ENCODE measurements at places on chromosomes 12 and 14.

GRCh38 chr12:28865776-28866175 is 283.3 kb upstream of the FAR2 start:
- no peak for DNase-seq

DNA sequence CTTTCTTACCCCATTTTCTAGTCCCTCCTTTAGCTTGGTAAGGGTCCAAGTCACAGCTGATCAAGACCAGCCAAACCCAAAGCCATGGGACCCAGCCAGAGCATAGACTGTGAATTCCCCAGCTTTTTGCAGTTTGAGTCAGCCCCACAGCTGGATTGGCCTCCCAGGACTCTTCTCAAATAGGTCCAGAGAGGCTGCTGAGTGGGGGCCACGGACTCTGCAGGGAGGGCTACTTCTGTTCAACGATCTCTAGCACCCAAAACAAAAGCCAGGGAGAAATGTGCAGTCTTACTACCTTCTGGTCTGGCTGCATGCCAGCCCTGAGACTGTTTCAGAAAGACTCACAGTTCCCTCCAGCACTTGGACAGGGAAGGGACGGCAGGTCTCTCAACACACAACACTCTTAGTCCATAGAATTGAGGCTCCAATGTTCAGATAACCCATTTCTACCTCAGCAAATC is 1.6 kb downstream of the VDR start:
- no peak for DNase-seq

- no peak for DNase-seq
Measured at GRCh38 chr14:66643344-66643743, 135.4 kb downstream of the GPHN start.

DNA sequence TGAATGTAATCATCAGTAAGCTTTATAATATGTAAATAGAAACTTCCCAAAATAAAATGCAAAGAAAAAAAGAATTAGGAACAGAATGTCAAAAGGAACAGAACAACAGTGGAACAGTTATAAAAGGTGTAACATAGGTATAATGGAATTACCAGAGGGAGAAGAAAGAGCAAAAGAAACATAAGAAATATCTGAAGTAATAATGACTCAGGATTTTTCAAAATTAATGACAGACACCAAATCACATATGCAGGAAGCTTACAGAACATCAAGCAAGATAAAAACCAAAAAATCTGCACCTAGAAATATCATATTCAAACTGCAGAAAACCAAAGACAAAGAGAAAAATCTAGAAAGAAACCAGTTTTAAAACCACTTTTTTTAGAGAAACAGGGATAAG is 36.1 kb downstream of the TMEM116 start:
- DNase-seq = no peak

DNA sequence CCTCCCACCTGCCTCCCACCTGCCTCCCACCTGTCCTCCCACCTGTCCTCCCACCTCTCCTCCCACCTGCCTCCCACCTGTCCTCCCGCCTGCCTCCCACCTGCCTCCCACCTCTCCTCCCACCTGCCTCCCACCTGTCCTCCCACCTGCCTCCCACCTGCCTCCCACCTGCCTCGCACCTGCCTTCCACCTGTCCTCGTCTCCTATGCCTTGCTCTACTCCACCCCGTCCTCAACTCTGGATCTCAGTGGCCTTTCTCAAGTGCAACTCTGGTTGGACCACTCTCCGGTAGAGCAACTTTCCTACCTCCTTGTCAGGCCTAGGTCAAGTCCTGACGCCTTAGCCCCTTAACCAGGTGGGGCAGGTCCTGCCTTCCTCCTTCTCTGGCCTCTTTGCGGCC is 29.3 kb upstream of the PEX5 start:
- no peak for DNase-seq

GRCh38 chr14:51463461-51463860 is 188.2 kb upstream of the FRMD6 start:
- no peak for DNase-seq

DNA sequence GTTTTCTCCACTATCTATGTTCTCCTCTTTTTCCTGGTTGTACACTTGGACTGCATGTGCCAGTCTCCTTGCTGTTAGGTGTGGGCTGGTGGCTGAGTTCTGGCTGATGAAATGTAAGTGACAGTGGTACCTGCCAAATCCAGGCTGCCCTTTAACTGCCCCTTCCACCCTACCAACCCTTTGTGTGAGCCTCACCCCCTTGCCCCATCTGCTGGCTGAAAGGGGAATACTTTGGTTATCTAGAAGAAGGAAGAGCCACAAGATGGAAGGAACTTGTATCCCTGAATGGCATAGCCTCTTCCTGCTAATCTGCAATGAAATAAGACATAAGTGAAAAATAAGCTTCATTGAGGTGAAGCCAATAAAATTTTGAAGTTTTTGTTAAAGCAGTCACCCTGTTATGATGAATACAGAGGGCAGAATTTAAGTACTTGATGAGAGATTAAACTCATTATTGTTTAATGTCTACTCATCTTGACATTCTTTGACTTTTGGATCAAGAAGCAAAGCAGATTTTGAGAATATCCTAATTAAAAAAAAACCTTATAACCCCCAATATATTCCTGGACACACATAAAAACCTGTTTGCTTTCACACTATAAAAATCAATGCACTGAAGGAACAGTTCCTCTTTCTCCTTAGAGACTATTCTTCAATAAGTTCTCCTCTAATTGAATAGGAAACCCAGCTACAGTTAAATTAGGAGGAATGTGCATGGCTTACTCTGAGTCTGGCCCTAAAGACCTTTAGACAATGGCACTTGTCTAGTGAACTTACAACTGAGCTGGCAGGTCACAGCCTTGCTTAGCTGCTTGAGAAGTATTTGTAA is 262.6 kb upstream of the BTG1 start:
- no peak for DNase-seq

- no peak for DNase-seq
Measured at GRCh38 chr14:95619785-95620417, 66.3 kb upstream of the TCL1B start.

DNA sequence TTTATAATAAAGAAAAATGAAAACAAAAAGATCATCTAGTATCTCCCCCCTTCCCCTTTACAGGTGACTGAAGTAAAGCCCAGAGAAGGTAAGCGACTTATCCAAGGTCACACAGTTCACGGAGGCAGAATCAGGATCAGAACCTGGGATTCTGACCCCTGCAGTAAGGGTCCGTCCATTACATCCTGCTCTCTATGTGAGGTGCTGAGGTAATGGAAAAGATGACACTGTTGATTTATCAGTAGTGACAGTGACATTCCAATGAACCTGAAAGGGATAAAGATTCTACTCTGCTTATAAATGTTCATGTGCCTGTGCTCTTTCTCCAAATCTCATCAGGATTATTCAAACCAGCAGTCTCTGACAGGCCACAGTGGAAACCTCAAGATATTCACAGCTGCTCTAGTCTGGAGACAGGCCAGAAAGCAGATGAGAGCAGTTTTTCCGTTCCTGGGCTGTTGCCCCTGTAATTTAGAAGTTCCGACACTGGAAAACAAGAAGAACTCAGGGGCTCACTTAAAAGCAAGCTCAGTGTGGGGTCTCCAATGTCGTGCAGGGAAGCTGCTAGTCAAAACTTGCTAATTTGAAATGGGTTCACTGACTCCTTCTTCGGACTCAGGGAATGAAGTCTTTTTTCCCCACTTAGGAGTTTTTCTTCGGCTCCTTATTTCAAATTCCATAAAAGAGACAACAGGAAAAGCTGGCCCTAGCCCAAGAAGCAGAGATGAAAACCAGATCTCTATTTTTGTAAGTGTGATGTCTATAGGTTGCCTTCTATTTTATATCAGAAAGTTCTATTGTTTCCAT is 131.8 kb upstream of the EEA1 start:
- peak; percentile 5 for DNase-seq

GRCh38 chr12:124582108-124582424 is 14.7 kb upstream of the NCOR2 start:
- DNase-seq = no peak

DNA sequence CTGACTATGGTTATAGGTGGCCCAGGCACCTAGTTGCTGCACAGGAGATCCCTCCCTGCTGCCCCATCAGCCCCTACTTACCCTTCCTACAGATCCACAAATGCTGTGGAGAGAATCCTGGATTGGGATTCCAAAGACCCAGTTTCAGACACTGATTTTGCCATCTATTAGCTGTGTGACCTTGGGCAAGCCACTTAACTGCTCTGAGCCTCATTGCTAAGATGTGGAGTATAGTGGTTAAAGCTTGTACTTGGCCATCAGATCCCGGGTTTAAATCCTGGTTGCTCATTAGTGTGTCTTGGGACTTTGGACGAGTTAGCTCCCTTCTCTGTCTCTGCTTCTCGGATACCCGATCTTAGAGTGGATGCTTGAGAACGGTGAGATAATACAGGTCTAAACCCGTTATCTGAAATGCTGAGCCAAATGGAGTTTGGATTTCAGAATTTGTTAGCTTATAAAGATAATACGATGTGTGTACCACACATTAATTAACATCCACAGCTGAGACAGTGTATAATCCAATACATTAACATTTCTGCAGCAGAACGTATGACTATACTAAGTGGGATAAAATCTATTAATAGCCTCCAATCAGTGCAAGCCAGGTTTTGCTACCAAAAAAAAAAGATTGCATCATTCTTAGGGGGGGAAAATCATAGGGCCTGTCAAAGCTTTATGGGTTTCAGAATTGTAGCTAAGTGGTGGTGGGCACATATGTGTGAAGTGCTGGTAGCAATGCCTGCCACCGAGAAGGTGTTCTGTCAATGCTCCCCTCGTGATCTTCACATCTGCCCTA is 16.0 kb downstream of the PROX2 start:
- DNase-seq = no peak

- no peak for DNase-seq
Measured at GRCh38 chr12:94625531-94625930, 24.8 kb downstream of the TMCC3 start.

- DNase-seq = no peak
Measured at GRCh38 chr14:104706733-104707607, 17.1 kb upstream of the ADSS1 start.

DNA sequence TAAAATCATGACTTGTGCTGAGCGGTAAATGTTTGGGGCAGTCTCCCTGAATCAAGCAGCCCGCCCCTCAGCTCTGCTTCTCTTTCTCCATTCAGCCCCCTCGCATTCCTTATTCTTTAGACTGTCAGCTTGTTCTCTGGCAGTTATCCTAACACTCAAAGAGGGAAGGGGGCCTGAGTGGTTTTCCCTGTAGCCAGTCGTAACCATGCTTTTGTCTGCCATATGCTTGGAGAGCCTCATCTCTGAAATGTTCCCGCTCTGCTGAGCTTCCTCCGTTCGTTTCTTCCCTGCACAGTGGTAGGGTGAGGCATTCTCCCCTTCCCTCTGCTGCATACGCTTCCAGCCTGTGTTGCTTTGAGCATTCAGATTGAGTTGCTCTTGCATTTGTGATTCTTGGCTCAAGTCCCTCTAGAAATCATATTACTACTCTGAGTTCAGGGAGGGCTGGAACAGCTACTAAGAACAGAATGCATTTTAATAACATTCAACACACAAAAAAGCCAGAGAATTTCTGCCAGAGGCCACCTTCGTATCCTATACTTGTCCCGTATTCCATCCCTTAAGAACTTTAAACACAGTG is 119.7 kb downstream of the FBXL14 start:
- no peak for DNase-seq

GRCh38 chr12:132580701-132581292 is 29.6 kb downstream of the LRCOL1 start:
- DNase-seq = no peak

DNA sequence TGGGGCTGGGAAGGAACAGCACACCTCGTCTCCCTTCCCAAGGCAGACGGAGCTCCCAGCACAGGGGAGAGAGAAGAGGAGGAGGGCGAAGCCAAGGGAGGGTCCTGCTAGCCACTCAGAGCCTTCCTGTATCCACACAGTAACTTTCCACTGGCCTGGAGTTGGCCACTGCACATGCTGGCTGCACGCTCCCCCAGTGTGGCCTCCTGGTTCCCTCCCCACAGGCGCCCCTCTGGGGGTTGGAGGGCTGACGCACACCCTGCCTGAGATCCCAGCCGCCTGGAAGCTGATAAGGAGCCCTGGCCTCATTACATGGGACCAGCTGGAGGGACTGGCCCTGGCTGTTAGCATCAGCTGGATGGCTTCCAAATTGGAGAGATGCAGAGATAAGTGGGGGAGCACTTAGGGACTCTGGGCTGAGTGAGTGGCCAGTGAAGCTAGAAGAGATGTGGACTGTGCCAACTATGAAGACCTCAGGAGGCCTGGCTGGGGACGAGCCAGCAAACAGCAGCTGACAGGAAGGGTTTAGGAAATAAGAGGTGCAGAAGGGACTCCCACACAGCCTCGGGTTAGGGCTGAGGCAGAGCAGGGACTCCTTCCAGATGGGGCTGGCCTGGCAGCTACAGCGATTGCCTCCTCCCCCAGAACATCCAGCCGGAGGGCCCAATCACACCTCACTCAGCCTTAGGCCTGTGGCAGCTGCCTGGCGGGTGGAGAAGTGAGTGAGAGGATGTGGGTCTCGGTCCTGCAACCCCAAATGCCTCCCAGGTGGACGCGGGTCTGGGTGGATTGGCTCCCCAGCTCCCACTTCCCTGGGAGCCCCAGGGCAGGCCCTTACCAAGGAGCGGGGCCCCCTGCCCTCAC is 26.3 kb upstream of the BCDIN3D start:
- DNase-seq = no peak

- DNase-seq = no peak
Measured at GRCh38 chr14:101564819-101565698, 3.8 kb downstream of the DIO3 start.

DNA sequence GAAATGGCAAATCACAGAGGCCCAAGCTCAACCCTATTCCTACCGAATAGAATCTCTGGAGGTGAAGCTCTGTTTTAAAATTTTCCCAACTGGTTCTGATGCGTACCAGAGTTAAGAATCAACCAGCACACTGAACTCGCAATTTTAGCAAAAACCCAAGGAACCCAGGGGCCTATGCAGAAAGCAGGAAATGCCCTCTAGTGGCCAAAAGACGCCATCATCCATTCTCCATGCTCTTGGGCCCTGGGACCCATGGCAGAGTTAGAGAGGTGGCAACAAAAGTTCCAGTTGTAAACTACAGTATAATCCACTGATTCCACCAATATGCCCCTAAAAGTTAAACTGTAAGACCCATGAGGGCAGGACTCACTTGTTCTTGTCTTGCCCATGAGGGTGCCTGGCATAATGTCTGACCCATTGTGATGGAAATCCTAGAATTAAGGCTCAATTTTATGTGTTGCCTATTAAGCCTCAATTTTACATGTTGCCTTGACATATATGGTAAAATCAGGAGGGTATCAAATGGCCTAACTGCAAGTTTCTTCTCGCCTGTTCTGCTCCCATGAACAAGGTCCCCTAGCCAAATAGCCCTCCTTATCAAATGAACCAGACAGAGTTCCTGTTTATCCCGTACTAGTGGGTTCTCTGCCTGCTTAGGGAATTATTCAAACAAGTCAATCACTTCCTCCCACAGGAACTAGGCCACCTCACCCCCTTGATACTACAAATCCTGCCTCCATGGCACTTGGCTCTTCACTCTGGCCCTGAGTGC is 137.5 kb upstream of the CPM start:
- DNase-seq = peak; percentile 33

GRCh38 chr12:20560935-20561334 is 134.2 kb upstream of the SLCO1C1 start:
- no peak for DNase-seq

DNA sequence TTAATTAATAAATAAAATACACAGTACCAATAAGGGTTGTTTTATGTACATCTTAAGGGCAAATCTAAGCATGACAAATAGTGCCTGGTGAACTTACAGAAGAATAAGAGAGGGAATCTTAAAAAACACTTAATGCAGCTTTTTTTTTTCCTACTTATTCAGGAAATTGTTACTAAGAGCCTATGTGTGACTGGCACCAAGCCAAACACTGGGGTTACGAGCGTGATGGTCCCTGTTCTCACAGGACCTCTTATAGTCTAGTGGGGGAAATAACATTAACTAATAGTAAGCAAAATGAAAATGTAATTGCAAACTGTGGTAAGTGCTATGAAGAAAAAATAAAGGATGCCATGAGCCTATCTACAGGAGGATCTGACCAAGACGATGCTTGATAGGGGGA is 53.6 kb downstream of the RTN1 start:
- DNase-seq = no peak

Measured in stimulated activated CD4-positive, alpha-beta T cell treated with anti-CD3 and anti-CD28 coated beads, TNF-alpha, amount 100 ng/mL, for 24 hours (primary cell).